Right lobe of liver (tissue), 6 donors: ENCODE measurements at places on chromosomes 1 and 21. TPM values are rescaled to one million over a fixed set of nuclear protein-coding genes. Genes with fewer than 3 reads are reported as not detected.
A peak's percentile ranks its signal among the peaks of the same experiment; 100 is the strongest.

- DNase-seq: peak; percentile 43
- no peak within 1 kb of the TSS for H3K27ac ChIP-seq
- no peaks in the 10 kb centered on the region for H3K4me1 ChIP-seq
- no peak within 1 kb of the TSS for H3K4me3 ChIP-seq
Measured at GRCh38 chr1:20551945-20552727, at the start of gene FAM43B. Gene FAM43B, plus strand, starts transcription at chr1:20552573. Its CDS starts 401 bp downstream, at chr1:20552974.

TGFB2 gene
- 0.18 TPM for total RNA-seq

GRCh38 chr1:93713341-93713740, 31.7 kb upstream of the BCAR3 start:
- DNase-seq: no peak
- H3K36me3 ChIP-seq: no peaks in the 10 kb centered on the region
- H3K27me3 ChIP-seq: no peaks in the 10 kb centered on the region
- no peak overlapping the region for H3K4me3 ChIP-seq

GRCh38 chr1:199515261-199515660, 512.2 kb upstream of the NR5A2 start:
- no peak overlapping the region for H3K4me3 ChIP-seq
- H3K27ac ChIP-seq: no peak overlapping the region
- H3K4me1 ChIP-seq: no peaks in the 10 kb centered on the region
- no peaks in the 10 kb centered on the region for H3K27me3 ChIP-seq

DNA sequence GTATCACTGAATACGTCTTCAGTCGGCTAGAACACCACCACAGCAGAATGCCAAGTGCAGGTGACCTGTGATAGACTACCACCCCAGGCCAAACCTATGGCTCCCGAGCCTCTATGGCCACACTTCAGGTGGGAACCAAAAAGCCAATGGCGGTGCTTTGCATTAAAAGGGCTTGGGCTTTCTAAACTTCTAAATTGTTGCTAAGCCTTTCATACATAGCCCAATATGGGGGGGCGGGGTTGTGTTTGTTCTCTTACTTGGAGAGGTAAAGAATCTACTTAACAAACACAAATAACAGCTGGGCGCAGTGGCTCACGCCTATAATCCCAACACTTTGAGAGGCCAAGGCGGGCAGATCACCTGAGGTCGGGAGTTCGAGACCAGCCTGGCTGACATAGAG, 19.7 kb downstream of the USP48 start:
- DNase-seq: no peak
- H3K4me1 ChIP-seq: no peaks in the 10 kb centered on the region
- H3K27ac ChIP-seq: no peak overlapping the region
- no peaks in the 10 kb centered on the region for H3K36me3 ChIP-seq

DNA sequence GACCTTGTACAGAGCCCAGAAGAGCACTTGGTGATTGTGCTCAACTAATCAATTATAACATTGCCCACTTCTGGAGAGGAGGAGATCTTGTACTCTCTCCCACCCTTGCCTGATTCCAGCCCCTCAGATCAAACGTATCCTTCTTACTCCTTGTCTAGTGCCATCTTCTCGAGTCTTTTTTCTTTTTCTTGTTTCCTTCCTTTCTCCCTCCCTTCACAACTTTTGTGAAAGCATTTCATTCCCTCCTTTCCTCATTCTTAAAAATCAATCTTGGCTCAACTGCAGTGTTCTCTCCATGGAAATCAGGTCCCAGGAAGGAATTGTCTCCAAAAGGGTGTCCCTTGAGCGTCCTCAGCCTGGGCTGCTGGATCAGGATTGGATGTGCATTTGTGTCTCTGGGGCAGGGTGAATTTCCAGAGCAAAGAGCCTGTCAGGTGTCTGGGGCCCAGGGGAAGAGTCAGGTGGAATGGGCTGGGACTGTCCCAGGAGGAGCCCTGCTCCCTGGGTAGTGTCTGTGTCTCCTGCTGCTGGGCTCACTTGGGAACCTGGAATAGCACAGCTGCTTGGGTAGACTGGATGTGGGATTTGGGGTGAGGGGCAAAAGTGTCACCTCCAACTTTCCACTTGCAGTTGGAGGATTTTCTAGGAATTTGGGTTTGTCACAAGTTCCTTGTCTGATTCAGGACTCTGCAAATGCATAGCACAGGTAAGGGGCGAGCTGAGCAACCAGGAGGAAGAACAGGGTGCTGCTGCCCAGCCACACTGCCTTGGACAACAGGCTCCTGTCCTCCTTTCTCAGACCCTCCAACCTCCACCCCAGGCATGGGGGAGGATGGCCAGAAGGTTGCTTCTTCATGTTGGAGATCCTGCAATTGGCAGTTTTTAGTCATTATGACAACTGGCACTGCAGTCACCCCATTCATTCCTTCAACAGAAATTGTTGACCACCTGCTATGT, 3.3 kb downstream of the SOX13 start:
- H3K36me3 ChIP-seq: no peaks in the 10 kb centered on the region
- peak overlapping the region; percentile 77 for H3K4me3 ChIP-seq
- H3K27ac ChIP-seq: no peak overlapping the region
- no peak for DNase-seq
- H3K4me1 ChIP-seq: no peaks in the 10 kb centered on the region

MCOLN3 gene
- 0.12 TPM for total RNA-seq

- no peak overlapping the region for H3K4me3 ChIP-seq
- DNase-seq: no peak
- H3K4me1 ChIP-seq: no peaks in the 10 kb centered on the region
- no peak overlapping the region for H3K27ac ChIP-seq
Measured at GRCh38 chr1:178258536-178258935, 164.6 kb downstream of the RASAL2 start.

ATAD3C gene
- 3.1 TPM for total RNA-seq

GRCh38 chr1:66752000-66752592, at the start of gene DYNLT5:
Gene DYNLT5, plus strand, starts transcription at chr1:66752459. Its CDS starts 2,200 bp downstream, at chr1:66754659.
- no peak within 1 kb of the TSS for H3K27ac ChIP-seq
- H3K4me1 ChIP-seq: peaks cover 11% of the 10 kb centered on the region
- peak within 1 kb of the TSS; percentile 55 for H3K4me3 ChIP-seq
- no peaks in the 10 kb centered on the region for H3K36me3 ChIP-seq

DNA sequence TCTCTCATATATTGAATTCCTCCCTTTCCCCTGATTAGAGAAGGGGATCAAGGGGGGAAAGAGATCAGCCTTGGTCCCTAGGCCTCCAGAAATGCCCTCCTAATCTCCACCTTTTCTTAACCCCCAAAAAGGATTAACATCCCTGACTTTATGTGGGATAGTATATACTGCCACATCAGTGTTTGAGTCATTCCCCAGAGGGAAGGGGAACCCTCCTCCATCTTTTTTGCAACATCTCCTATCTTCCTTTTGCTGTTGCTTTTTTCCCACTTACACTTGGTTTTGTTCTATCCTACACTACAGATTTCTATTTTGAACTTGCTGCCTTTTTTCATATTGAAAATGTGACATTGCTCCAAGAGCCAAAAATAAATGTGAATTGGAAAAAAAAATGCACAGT, 65.4 kb upstream of the PODN start:
- no peak overlapping the region for H3K4me3 ChIP-seq
- DNase-seq: no peak
- H3K4me1 ChIP-seq: no peaks in the 10 kb centered on the region
- peaks cover 43% of the 10 kb centered on the region for H3K36me3 ChIP-seq
- no peaks in the 10 kb centered on the region for H3K27me3 ChIP-seq

- H3K4me3 ChIP-seq: no peak overlapping the region
- no peaks in the 10 kb centered on the region for H3K4me1 ChIP-seq
- no peak overlapping the region for H3K27ac ChIP-seq
Measured at GRCh38 chr1:22248746-22249145, 105.8 kb upstream of the WNT4 start.

SLC25A24 gene
- 2.8 TPM for total RNA-seq

GRCh38 chr1:86965827-86966182, 51.4 kb downstream of the HS2ST1 start:
- H3K27ac ChIP-seq: no peak overlapping the region
- H3K36me3 ChIP-seq: no peaks in the 10 kb centered on the region
- H3K4me3 ChIP-seq: no peak overlapping the region
- DNase-seq: no peak

DNA sequence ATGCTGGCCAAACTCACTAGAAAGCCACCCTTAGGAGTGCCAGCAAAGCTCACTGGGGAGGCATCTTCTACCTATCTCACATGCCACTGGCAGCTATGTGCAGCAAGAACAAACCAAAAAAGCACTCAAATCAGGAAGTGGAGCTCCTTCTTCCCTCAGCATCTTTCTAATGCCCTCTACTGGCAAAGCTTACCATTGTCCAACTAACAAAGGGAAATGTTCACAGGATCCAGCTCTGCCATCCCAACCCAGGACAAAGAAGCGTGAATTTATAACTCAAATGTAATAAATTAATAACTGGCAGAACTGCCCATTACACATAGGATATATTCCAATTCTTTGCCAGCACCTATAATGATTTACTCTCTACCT, 38.9 kb downstream of the LEPR start:
- no peaks in the 10 kb centered on the region for H3K27me3 ChIP-seq
- H3K36me3 ChIP-seq: no peaks in the 10 kb centered on the region
- no peaks in the 10 kb centered on the region for H3K4me1 ChIP-seq
- no peak overlapping the region for H3K27ac ChIP-seq

DNA sequence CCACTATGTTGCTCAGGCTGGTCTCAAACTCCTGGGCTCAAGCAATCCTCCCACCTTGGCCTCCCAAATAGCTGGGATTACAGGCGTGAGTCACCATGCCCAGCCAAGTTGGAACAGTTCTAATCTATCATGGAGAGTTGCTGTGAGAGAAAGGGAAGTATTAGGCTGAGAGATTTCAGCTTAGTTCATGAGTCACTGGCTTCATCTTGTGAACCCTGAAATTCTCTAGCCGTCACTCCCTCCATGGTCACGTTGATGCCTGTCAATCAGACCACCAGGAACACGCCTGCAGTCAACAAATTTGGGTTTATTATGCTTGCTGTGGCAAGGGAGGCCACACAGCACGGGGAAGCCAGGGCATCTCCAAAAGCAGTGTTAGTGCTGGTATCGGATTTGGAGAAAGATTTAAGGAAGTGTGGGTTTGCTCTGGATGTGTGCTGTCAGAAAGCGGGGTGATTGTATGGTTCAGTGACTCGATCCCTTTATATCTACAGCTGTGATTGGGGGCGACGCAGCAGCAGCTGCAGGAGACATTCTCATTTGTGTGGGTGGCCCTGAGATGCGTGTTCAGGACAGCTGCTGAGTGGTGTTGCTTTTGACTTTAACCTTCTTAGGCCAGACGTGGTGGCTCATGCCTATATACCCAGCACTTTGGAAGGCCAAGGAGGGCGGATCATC, 18.7 kb downstream of the UQCRHL start:
- H3K27ac ChIP-seq: peak overlapping the region; percentile 40
- no peaks in the 10 kb centered on the region for H3K36me3 ChIP-seq
- H3K27me3 ChIP-seq: no peaks in the 10 kb centered on the region
- no peak overlapping the region for H3K4me3 ChIP-seq
- H3K4me1 ChIP-seq: no peaks in the 10 kb centered on the region
- no peak for DNase-seq

- DNase-seq: no peak
- H3K36me3 ChIP-seq: no peaks in the 10 kb centered on the region
- no peak overlapping the region for H3K4me3 ChIP-seq
- no peaks in the 10 kb centered on the region for H3K27me3 ChIP-seq
- H3K27ac ChIP-seq: no peak overlapping the region
- no peaks in the 10 kb centered on the region for H3K4me1 ChIP-seq
Measured at GRCh38 chr1:100866041-100866900, 28.4 kb downstream of the EXTL2 start.

- H3K36me3 ChIP-seq: peaks cover 8% of the 10 kb centered on the region
- H3K4me3 ChIP-seq: no peak overlapping the region
- H3K27me3 ChIP-seq: no peaks in the 10 kb centered on the region
Measured at GRCh38 chr1:222634180-222635013, 16.5 kb downstream of the MIA3 start.

RIPPLY3 gene
- total RNA-seq: 0.18 TPM

DNA sequence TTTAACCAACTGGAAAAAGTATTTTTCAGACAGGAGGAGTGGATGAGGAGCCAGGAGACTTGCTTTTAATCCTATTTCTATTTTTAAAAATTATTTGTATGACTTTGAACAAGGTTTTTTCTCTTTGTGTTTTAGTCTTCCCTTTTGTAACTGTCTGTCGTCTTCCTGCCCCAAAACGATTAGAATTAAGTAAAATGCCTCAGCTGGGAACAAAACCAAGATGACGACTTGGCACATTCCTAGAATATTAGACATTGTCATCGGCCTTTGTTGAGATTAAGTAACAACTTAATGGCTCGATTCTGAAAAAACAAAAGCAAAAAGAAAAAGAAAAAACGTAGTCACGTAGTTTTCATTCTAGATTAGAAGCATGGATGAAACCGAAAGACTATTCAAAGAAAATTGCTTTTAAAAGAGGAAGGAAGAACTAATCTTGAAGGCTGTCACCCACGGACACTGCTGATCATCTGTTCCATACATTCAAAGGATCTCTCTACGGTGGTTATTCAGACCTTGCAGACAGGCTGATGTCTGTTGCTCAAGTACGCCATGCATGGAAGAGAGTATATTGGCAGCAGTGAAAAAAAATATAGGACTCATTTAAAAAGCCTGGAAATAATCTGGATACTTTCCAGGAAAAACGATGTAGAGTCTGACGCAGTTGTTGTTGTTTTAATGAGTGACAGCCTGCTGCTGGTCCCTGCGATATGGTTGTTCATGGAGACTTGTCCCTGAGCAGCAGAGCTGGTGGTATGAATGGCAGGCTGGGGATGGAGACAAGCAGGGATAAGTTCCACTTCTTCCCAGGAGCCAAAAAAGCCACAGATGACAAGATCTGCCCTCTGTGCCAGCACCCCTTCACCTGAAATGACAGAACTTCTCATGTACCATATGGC, 16.8 kb downstream of the GNG4 start:
- DNase-seq: no peak

VPS26C gene
- 52.3 TPM for total RNA-seq

HSD11B1 gene
- 749 TPM for total RNA-seq

DNA sequence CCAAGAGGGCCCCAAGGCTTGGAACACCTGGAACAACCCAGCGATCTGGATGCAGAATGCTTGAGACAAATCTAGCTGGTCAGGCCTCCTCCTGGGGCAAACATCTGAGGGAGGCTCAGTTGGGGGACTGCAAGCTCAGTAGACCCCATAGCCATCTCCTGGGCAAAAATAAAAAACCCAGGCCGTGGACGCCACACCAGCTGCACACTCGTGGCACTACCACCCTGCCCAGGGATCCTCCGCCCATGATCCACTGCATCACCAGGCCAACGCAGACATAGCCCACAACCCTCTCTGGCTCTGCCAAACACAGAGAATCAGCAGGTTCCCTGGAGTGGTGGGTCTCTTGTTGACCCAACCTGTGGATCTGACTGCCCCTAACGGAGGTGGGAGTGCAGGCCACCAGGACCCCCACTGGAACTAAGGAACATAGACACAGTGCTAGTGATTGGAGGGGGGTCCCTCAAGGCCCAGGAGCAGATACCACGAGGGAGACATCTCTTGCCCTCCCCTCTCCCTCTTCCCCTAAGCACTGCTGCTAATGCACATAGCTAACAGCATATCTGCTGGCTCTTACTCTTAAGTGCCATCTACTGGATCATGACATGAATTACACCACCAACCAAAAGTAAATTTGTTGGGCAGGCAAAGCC, 147.2 kb downstream of the CHD1L start:
- no peaks in the 10 kb centered on the region for H3K4me1 ChIP-seq
- no peaks in the 10 kb centered on the region for H3K36me3 ChIP-seq
- H3K27me3 ChIP-seq: no peaks in the 10 kb centered on the region
- no peak overlapping the region for H3K4me3 ChIP-seq
